ENCODE measurements at places on chromosomes 2 and 18.

- DNase-seq: no peak
These were observed 455 bp upstream of the AGAP1 start for GRCh38 chr2:235493402-235493774.

DNA sequence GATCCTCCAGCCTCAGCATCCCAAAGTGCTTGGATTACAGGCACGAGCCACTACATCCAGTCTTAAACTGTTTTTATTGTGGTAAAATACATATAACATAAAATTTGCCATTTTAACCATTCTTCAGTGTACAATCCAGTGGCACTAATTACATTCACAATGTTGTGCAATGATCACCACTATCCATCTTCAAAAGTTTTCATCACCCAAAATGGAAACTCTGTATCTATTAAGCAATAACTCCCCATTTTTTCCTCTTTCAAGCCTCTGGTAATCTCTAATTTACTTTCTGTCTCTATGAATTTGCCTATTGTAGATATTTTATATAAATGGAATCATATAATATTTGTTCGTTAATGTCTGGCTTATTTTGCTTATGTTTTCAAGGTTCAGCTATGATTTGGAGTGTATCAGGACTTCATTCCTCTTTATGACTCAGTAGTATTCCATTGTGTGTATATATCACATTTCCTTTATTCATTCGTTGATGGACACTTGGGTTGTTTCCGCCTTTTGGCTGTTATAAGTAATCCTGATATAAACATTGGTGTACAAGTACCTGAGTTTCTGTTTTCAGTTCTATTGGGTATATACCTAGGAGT is 71.8 kb downstream of the GFPT1 start:
- DNase-seq: no peak

- no peak for DNase-seq
These were observed 26.8 kb upstream of the NABP1 start for GRCh38 chr2:191650896-191651773.

DNA sequence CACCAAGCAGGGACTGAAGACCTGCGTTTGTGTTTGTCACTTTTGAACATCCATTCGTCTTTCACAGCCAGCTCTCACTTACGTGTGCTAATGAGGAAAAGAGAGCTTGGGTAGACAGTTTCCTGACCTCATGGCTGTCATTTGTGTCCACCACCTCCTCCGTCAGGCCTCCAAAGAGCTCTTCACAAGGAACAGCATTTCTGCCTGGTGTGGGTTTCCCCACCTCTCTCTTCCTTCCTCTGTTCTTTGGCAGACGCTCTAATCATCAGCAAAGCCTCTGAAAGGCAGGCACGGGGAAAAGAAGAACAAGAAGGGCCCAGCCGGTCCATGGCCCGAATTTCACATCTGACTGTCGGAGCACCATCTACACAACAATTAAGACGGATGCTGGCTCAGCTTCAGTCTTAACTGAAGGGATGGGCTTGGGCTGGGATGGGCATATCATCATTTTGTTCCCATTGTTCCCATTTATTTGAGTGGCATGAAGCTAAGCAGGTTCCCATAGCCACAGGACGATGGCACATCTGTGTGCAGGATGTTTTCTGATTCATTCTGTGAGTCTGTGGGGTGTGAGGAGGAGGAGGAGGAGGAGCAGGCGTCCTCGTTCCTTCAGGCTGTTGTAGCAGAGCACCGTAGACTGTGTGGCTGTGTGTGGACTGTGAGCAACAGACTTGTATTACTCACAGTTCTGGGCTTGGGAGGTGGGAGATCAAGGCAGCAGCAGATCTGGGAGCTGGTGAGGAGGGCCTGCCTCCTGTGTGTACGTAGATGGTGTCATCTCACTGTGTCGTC is 66.4 kb downstream of the TSHZ1 start:
- no peak for DNase-seq

DNA sequence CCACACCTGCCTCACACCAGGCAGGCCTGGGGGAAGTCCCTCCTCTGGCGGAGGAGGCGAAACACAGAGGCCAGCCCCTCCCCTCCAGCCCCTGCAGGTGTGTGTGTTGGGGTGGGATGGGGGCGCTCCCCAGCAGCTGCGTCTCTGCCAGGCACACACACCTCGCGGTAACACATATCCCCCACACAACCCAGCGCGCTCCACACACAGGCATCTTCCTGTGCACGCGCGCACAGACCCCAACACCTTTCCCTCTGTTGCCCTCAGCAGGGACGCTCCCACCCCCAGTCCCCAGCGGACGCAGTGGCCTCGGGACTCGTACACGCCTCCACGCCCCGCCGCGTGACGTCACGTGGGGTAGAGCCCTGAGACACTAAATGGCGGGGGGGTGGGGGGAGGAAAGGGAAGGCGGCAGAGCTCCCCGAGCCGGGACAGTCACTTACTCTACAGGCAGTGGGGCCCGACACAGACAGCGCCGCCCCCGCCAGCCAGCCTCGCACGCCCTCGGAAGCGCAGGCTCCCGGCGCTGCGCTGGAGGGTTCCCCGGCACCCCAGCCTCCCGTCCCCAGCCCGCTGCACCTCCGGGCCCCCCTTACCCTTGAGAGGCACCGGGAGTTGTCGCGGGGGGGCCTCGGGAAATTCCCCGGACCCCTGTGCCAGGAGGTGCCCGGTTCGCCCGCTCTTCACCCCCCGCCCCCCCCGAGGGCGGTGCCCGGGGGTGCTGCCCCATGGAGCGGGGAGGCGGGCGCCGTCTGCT is at the start of gene WNT10A:
Gene WNT10A, plus strand, starts transcription at position 751 of the 757 bp plus-strand sequence. CDS start 144 bp downstream, outside the sequence.
- DNase-seq: peak; percentile 76

DNA sequence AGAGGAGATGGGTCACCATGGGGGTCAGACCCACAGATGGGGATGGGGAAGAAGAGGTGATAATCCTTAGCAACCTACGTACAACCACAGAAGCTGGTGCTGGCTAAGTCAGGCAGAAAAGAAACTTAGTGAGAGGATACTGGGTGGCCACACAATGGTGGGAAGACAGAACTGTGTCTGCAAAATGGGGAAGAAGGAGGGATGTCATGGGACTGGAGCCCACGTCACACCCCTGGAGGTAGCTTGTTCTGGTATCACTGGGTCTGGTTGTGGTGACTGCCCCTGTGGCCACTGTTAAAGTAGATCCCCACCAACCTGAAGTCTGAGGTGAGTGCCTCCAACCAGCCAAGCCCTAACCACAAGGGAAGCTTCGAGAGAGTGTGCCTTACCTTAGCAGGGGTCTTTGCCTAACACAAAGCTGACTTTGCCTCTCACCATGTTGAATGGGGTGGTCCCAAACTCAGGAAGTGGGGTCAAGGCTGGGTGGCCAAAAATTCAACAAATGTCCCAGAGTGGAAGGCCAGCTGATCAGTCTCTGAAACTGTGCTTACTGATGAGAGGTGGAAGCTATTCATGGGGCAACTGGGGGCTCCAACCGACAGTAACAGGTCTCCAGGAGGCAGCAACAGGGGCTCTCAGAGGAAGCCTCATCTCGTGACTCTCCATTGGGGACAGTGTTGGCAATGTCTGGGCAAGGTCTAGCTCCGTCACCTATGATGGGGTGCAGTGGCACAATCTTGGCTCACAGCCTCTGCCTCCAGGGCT is 64.8 kb upstream of the SLC1A4 start:
- no peak for DNase-seq

DNA sequence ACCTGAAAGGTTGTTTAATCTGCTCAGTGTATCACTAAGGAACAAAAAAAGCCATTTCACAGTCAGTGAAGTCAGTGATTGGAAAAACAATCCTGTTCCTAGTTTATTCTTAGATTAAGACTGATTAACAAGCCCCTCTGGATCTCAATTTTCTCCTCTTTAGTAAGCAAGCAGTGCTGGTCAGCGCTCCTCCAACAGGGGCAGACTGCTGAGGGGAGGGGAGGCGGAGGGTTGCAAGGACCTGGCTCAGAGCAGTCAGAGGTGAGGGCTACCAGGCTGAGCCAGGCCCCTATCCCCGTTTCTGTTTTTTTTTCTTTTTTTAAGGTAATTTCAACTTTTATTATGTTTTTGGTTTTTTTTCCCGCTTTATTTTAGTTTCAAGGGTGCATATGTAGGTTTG is 24.7 kb upstream of the KCNS3 start:
- no peak for DNase-seq

GRCh38 chr18:54607213-54608027 is 16.4 kb downstream of the DYNAP start:
- DNase-seq: no peak

DNA sequence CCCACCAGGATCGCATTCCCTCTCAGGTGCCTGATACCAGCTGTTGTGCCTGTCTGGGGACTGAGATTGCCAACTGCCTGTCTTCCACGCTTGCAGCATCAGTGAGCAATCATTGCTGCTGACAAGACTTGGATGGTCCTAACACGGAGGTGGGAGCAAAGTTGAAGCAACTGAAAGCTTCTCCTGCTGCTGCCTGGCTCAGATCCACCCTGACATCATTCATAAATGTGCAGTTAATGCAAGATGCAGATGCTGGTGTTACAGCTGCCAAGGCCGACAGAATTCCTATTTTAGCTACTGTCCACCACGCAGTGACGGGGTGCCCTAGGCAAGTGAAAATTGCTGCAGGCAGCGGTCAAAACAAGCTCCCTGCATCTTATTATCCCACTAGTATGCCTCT is 131.4 kb downstream of the VWC2L start:
- no peak for DNase-seq

DNA sequence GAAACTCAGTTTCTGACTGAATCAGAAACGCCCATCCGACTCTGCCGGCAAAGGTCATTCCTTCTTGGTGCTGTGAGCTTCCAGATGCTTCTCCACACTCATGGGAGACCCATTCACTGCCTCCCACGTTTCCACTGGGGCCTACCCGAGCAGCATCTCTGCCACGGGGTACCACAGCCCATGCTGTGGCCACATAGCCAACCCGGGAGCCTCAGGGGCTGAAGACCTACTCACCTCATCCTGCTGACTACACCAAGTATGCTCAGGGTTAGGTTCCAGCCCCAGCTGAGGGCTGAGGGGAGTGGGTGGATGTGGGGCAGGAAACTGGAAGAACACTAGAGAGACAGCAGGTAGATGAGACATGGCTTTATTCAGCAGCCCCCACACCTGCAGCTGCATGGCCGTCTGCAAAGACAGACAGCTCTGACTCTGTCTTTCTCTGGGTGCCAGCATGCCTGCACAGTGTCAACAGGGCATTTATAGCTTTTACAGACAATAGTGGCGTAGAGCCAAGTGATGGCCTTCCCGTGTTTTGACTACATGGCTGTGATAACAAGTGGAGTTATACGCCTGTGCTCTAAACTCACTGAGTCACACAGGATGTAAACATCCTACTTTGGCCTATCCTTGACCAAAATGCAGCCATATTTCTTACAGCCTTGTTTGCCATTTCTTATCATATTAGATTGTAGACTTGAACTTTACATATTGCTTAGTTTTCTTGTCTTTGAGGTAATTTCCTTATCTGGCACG is 16.5 kb upstream of the KLHL23 start:
- DNase-seq: no peak

DNA sequence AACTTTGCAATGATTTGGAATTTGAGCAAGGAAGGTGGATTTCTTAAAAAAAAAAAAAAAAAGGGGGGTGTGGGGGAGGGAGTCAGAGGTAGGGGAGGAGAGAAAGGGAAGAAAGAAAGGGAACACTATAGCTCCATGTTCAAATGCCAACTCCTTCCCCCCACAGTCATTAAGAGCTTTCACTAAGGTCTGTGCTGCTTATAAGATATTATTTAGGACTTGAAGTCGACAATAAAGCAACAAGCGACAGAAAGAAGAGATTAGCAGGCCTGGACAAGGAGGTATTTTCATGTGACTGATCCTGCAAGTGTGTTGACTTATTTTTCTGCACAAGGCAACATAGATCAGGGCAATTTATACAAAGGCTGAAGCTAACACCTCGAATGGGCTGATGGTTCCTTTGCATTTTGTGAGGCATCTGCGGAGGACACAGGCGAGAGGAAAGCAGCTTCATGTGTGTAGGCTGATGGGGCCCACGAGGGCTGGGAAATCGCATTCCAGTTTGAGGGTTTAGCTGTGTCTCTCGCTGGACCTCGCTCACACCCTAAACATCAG is 382.0 kb downstream of the SOX11 start:
- no peak for DNase-seq

DNA sequence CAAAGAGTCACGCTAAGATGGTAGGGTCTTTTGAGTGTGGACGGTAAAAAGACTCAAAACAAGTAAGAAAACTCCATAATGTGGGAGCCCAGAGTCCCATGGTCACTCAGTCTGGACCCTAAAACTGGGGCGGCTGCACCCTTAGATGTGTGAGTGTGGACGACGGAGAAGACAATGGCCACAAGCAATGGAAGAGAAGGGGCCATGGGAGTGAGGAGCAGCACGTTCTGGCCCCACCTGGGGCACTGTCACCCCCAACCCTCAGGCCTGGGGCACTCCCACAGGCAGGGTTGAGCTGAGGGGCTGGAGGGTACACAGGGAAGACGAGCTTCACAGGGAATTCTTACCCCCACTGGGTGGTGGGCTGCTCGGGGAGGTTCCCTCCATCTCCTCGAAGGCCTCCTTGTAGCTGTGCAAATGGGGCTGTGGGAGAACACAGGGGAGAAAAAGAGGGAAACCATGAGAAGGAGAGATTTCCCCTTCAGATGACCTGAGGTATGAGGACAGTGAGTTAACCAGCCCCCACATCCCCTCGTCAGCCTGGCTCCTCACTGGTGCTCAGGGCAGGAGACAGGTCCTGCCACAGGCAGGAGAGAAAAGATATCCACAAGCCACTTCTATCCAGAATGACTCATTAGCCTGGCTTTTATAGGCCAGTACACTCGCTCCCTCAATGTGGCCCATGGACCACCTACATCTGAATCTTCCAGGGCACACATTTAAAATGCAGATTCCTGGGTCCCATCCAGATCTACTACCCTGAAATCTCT is 167.9 kb downstream of the TNS1 start:
- no peak for DNase-seq

DNA sequence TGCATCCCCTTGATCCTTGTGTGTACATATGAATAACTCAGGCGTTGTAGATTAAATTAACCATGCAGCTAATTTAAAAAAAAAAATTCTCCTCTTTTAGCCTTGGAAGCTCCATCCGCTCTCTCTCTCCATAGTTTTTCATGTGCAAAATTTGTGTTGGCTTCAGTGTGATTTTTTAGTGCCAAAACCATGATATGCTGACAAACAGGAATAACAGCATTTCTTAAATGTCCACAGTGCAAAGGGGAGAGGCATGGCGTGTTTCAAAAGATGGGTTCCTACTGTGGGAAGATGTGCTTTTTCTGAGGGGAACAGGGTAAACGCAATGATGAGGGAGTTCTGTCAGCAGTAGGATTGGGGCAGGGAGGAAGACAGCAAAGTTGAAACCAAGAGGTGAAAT is 247.0 kb downstream of the ICOS start:
- no peak for DNase-seq

DNA sequence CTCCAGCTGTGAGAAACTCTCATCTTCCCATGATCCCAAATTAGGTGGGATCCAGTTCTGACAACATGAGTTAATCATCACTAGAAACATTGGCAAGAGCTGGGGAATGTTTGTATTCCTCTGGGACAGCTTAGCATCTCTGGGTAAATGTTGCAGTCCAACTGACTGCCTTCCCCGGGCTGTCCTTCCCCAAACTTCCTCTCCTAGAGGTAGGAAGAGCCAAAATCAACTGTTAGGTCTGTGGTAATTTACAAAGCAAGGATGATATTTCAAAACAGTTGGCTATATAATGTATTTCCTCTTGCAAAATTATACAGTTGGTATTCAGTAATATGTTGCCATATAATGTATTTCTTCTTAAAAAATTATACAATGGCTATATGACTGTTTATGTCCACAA is 148.5 kb downstream of the MGAT5 start:
- no peak for DNase-seq

Data from activated CD4-positive, alpha-beta T cell treated with anti-CD3 and anti-CD28 coated beads, Interleukin-2, amount 50 U/mL, for 48 hours (primary cell).